Left kidney (tissue), 8 donors: ENCODE measurements at places on chromosomes 4 and X. TPM values are rescaled to one million over a fixed set of nuclear protein-coding genes. Genes with fewer than 3 reads are reported as not detected.

DNA sequence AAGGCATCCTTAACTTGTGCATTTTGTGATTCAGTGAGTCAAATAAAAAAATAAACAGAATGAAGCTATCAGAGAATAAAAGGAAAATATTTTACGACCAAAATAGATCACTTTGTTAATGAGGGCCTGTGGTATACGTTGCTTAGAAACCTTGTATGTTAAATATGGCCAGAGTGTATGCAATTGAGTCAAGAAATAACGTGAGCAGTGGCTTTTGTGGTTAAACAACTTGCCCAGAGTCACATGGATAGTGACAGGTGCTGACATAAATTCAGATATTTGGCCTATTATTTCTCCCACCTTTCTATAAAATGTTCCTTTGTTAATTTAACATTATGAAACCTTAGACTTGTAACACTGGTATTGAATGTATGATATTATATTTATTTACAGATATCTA lies 393.4 kb downstream of the PABPC4L start:
- DNase-seq, result no peak

BST1 gene
- polyA plus RNA-seq, result 15.1 TPM

DNA sequence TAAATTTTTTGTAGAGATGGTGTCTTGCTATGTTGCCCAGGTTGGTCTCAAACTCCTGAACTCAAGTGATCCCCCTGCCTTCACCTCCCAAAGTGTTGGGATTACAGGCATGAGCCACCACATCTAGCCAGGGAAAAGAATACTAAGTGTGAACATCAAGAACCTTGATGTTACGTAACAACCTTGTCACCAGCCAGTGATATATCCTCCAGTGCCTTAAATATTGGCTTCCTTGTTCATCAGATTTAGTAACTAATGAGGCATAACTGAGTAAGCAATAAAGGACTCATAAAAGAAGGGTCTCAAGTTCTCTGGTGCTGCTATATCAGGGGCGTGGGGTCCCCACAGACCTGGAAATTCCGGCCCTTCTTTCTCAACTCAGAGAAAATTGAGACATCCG lies 60.5 kb upstream of the ENPEP start:
- DNase-seq, result no peak

DNA sequence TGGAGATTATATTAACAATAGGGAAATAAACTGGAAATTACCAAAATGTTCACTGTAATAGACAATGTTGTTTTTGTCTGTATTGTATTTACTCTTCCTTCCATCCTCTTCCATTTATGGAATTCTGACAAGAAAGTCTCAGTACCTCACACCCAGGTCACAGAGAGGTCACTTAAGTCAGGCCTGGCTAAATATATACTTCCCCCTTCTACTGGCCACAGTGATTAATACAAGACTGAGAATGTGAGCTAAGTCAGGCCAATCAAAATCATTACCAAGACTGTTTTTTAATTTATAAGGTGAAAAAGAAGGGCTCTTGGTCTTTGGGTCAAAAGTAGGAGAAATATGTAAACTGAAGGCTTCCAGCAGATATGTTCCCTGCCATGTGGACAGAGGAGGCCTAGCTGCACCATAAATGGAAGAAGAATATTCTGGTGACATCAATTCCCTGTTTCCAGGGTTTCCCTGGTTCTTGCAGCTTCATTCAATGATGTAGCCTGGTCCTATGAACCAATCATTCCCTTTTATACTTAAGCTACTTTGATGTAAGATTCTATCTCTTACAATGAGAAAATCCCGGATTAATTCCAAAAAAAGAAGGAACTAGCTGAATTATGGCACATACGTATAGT lies 64.3 kb downstream of the LRBA start:
- DNase-seq, result no peak

- no peak for DNase-seq
These were observed 258.5 kb upstream of the GIMD1 start for GRCh38 chr4:106627051-106627450.

HOPX gene
- 12.4 TPM for polyA plus RNA-seq

GRCh38 chrX:119693996-119694451 lies 1.1 kb upstream of the SEPTIN6 start:
- DNase-seq, result no peak

DNA sequence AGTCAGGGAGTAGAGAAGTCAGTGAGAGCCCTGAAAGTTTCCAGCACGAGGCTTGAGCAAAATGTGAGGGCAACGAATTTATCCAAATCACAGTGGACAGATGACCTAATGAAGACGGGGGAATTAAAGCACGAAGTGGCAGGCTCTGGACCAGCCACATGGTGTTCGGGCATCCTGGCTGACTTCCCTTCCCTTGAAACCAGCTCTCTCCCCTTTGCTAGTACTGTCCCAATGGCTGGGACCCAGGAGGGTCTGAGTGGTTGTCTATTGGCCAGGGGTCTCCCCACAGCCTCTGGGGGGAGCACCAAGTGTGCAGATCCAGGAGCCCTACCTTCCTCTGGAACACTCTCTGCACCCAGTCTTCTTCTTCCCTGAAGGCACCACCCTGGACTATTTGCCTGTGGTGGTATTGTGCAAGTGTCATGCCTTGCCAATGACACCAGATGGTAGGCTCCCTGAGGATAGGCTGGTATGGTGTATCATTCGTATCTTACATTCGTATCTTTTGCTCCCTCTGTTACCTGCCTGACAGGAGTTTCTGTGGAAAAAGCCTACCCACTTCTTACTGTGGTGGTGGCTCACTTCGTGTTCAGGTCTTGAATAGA lies 2.1 kb downstream of the APLN start:
- no peak for DNase-seq

DNA sequence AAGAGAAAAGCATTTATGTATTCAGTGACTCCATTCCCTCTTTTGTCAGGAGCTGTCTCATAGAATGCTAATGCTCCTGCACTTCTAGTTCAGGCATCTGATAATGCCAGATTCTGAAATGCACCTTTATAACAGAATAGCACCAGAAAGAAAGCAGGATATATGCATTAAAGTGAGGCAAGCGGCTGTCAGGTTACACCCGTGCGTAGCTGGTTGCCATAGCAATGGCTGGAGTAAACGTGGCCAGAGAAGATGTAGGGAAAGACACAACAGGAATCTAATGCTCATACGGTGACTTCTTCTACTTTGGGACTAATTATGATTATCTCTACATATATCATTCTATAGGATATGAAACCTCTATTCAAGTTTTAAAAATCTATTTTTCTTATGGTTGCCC lies 5.9 kb downstream of the EMCN start:
- DNase-seq, result no peak

GRCh38 chr4:161827013-161827412 lies 336.8 kb downstream of the FSTL5 start:
- DNase-seq, result no peak

GRCh38 chr4:150230561-150230960 lies 152.3 kb downstream of the DCLK2 start:
- no peak for DNase-seq

PLA2G12A gene
- polyA plus RNA-seq, result 33.0 TPM

DNA sequence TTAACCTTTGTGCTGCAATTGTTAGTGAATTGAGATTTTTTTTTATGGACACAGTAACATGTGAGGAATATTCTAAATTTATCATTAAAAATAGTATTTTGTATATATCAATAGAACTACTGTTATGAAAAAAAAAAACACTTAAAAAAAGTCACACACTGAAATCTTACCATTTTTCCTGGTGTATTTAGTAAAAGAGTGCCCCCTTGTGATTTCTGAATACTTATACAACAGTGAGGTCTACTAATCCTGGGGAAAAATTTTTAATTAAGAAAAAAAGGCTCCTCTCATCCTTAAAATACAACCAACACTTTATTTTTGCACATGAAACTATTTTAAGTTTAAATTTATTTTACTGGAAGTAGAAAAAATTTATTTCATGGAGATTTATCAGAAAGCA lies 56.4 kb upstream of the SPOCK3 start:
- no peak for DNase-seq

SMIM10L2A gene
- 10.4 TPM for polyA plus RNA-seq

DNA sequence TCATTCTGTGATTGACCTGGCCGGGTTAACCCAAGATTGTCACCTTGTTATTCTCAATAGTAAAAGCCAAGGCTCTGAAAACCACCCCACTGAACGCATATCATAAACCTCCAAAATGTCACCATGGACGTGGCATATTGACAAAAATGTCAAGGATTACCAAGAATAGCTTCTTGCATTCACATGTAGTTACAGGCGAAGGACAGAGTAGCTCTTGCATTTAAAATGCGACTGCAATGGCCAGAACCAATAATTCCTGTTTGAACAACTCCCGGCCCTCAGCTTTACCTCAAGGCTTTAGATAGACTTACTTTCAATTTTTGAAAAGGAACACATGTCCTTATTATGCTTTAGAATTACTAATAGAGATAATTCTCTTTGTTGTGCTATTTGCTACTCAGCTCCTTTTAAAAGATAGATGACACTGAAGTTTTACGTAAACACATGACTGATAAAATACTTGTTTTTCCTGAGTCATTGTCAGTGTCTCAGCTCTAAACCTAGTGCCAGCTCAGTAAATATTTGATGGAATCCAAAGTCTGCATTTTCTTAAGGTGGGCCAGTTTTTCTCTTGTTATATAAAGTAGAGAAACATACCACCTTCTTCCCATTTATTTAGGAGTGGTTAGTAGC lies 66.3 kb downstream of the CLDN34 start:
- no peak for DNase-seq

DNA sequence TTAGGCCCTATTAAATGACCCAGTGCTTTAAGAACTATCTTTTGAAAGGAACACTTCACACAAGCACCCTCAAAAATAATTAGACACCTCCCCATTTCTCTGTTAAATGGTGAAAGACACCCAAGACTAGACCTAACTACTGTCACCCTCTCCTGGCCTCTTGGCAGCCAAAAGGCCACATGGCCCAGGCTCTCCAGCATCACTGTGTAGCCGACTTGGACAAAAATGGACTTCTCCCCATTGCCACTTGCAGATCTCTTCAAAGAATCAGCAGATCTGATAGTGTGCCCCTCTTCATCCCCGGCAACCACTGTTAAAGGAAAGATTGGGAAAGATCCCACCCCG lies 2.0 kb downstream of the MID1IP1 start:
- no peak for DNase-seq

RENBP gene
- polyA plus RNA-seq, result 20.7 TPM

- DNase-seq, result no peak
These were observed 213.1 kb downstream of the DCAF12L2 start for GRCh38 chrX:125952973-125953372.

- DNase-seq, result no peak
These were observed 157.6 kb upstream of the C1QTNF7 start for GRCh38 chr4:15270201-15270600.
